Naive thymus-derived CD8-positive, alpha-beta T cell (primary cell): ENCODE measurements at places on chromosomes 11 and 22.

DNA sequence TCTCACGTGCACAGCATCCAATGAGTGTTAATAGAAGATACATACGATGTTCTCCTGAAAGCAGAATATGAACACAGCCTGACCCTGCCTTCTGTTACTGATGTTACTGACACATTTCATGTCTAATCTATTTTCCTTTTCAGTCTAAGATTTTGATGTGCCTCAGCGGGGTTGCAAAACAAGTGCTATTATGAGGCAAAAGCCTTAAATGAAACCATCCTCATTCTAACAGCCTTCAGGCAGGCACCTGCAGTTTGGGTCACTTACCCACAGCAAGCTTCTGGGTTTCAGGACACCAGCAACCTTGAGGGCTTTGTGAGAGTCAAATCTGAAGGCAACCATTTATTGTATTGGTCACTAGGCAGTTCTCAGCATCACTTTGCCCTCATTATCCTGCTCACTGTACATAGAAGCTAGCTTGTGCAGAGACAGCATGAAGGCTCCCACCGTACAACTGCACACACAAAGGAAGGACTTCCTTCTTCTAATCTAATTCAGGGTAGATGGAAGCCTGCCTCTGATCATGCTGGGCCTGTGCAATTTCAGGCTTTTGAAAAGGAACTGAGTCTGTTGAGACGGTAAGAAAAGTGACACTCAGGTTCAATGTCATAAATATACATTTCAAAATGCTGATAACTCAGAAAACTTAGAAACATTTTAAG lies 183.2 kb upstream of the PITPNB start:
- H3K4me1 ChIP-seq: no peaks in the 10 kb centered on the region
- no peak overlapping the region for H3K4me3 ChIP-seq
- no peak for DNase-seq
- no peak overlapping the region for H3K27ac ChIP-seq
- H3K36me3 ChIP-seq: peaks cover 22% of the 10 kb centered on the region

GRCh38 chr11:36431429-36432092 lies 78.5 kb downstream of the TRAF6 start:
- DNase-seq: no peak
- no peaks in the 10 kb centered on the region for H3K27me3 ChIP-seq
- no peaks in the 10 kb centered on the region for H3K36me3 ChIP-seq
- H3K27ac ChIP-seq: no peak overlapping the region
- no peaks in the 10 kb centered on the region for H3K4me1 ChIP-seq

DNA sequence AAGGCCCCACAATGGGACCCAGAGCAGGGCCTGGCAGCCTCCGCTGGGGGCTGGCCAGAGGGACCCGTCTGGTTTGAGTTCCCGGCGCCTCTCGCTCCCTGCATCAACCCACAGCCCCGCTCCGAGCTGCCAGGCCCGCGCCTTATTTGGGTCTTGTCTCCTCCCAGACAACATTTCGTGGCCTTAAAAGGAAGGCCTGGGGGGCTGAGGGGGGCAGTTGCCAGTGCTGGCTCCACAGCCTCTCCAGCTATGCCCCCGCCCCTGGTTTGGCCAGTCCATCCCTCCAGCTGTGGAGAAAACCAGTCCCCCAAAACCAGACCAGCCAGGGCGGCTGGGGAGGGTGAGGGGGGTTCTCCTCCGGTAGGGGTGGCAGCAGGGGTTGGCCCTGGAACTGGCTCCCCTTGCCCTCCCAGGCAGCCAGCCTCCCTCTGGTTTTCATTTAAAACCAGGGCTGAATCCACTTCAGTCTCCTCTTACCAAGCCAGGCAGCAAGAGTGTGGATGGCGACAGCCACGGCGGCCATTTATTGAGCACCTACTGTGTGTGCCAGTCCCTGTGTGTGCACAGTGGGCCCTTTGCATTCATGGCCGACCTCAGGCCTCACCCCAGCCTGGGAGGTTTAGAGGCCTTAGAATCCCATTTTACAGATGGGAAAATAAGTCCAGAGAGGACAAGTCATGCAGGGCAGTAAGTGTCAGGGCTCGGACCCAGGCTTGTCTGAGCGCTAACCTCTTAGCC lies 18.6 kb downstream of the EMID1 start:
- H3K4me3 ChIP-seq: no peak overlapping the region
- H3K36me3 ChIP-seq: no peaks in the 10 kb centered on the region
- DNase-seq: no peak

- DNase-seq: no peak
- H3K36me3 ChIP-seq: no peaks in the 10 kb centered on the region
- H3K27me3 ChIP-seq: peaks cover 3% of the 10 kb centered on the region
- H3K4me3 ChIP-seq: no peak overlapping the region
- H3K27ac ChIP-seq: no peak overlapping the region
These were observed 160.4 kb downstream of the ENTHD1 start for GRCh38 chr22:39733191-39733590.

GRCh38 chr22:31277741-31278140 lies 14.5 kb downstream of the PIK3IP1 start:
- H3K4me3 ChIP-seq: peak overlapping the region; percentile 32
- peak overlapping the region; percentile 99 for H3K27ac ChIP-seq
- peaks cover 94% of the 10 kb centered on the region for H3K4me1 ChIP-seq
- no peak for DNase-seq
